NCI-H2029 treated with DMSO at 0.1 percent for 48 hours (cell line): ENCODE measurements at places on chromosomes 7 and 10.

DNA sequence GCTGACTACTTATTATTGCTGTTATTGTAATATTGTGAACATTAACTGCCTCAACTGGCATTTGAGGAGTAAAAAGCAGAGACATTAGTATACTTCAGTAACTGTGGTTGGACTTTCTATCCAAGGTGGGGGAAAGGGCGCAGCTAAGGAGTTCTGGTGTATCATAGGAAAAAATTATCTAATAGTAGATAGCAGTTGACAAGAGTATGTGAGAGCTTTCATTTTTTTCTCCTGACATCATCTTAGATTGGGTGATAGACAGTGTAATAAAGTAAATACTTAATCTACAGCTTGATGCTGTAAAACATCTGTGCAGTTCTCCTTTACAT lies 68.9 kb downstream of the PHTF2 start:
- DNase-seq: no peak

DNA sequence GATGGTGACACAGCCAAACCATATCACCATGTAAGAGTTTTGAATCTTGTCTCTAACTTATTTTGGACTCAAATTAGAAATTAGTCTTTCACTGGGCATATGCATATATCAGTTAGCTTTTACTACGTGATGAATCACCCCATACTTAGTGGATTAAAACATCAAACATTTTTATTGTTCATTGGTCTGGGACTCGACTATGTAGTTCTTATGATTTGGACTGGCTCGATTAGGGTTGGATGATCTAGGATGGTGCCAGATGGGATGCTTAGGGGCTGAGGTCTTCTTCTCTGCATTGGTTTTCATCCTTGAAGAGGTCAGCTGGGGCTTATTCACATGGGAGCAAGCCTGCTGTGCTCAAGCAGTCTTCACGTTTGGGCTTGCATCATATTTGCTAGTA lies 264.9 kb downstream of the EXOC4 start:
- no peak for DNase-seq

DNA sequence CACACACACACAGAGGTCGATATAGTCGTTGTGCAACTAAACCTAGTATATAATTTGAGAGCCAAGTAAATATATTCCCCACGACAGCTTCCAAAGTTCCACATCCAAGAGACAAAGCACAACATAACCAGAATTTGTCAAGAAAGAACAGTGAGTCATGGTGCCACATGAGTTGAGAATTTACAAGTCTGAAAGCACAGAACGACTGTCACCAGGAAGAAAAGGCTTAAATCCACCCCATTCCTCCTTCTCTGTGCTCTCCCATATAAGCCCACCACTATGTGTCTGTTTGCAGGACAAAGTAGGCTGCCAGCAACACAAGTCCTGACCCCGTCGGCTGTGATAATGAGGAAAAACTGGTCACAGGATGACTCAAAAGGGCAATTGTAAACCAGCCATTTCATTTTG lies 32.8 kb downstream of the GSAP start:
- no peak for DNase-seq

- no peak for DNase-seq
Measured at GRCh38 chr10:110368002-110368401, 63.3 kb upstream of the SMNDC1 start.

DNA sequence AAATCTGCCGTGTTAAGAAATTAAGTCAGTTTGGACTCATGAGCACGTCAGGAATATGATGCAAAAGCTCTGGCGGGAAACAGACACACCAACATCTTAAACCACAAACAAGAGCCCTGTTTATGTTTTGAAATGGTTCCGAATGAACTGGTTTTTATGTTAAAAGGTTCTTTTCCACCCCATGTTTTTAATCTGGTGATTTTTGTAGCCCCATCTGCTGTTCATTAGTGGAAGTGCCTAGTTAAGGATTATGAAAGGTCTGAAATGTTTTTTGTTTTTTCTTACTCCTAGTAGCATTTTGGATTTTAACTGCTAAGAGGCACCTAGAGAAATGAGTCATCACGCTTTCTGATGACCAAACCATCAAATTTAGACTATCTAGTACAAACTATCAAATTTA lies 404.1 kb upstream of the MKI67 start:
- DNase-seq: no peak

DNA sequence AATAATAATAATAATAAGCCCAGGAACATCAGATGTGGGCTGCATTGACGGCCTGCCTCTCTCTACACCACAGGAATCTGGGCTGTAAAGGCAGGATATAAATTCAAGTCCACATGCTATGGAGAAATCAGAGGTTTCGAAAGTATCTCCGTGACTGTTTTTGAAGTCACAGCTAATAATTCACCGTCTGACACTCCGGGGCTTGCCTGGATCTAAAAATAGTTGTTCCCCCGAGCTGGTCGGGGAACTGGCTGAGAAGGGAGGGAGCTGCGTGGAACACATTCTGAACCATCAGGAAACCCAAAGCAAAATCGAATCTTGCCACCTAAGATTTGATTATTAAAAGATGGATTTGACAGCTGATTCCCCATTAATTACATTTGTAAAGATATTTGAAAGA lies 35.4 kb downstream of the KLF6 start:
- no peak for DNase-seq

- DNase-seq: no peak
Measured at GRCh38 chr10:110782616-110783015, 89.1 kb upstream of the PDCD4 start.

GRCh38 chr10:89371987-89372386 lies 5.9 kb upstream of the IFIT1B start:
- DNase-seq: no peak

DNA sequence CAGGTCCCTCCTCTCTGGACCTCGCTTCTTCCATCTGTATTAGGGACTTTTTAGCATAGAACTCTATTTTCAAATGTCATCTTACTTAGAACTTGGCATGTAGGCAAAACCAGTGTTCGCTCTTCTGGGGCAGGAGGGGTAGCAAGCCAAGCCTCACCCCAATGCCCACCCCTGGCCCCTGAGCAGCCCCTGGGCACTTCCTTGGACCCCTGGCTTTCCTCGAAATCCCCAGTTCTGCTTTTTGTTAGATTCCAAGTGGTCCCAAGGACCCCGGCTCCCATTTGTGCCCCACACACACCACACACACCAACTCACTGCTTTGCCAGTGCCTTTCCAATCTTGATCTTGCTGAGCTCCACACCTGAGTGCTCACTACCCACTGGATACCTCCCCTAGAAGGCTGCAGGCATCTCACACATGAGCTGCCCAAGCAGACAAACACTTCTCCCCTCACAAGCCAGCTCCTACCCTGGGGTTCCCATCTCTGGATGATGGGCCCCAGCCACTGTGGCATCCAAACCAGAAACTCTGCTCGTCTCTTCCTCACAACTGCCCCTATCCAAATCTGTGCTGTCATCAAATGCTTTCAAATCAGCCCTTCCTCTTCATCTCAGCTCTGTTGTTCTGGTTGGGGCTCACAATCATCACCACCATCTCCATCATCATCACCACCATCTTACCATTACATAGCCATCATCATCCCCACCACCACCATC lies 167.9 kb upstream of the ZMIZ1 start:
- DNase-seq: no peak

DNA sequence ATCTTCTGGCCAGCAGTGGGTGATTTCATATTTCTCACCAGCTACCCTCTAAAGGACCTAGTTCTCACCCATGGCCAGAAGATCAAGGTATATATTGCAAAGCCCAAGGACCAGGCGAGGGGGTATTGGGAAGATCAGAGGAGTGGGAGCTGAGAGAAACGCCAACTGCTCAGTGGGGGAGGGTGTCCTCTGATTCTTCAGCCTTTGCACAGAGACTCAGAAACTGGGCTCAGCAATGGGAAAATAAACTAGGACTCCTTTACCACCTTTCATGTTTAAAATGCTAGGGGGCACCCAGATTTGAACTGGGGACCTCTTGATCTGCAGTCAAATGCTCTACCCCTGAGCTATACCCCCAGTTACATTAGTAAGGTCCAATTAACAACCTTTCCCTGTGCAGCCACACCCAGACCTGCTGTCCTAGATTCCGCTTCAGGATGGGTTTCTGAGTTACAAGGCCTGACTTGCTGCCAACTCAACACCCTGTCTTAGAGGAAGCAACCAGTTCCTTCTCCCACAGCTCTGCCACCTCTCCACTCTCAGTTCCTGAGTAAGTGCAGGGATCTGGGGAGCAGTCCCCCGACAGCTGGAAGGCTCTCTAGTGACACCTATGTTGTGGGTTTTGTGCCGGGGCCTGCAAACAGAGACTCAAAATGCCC lies 93.5 kb downstream of the ZNF783 start:
- no peak for DNase-seq

GRCh38 chr7:151740081-151740851 lies 136.6 kb downstream of the PRKAG2 start:
- no peak for DNase-seq

DNA sequence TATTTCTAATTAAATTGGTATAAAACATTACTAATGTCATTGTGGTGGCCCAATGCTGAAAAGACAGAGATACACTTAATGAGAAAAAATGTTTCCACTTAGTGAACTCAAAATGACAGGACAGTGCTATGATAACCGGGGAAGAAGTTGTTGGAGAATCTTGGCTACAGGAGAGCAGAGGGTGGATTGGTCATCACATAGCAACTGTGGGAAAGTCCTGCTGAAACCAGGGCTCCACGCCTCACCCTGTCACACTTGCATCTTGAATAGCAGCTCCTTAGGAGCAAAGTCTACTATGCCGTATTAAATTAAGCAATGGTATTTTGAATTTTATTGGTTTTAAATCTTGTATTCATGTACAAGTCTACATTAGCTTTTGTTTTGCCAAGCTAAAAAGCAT lies 225.5 kb downstream of the KLF6 start:
- no peak for DNase-seq

GRCh38 chr7:33243319-33243881 lies 114.0 kb downstream of the BBS9 start:
- DNase-seq: peak; percentile 51
